ENCODE measurements at places on chromosomes 3 and 15.

DNA sequence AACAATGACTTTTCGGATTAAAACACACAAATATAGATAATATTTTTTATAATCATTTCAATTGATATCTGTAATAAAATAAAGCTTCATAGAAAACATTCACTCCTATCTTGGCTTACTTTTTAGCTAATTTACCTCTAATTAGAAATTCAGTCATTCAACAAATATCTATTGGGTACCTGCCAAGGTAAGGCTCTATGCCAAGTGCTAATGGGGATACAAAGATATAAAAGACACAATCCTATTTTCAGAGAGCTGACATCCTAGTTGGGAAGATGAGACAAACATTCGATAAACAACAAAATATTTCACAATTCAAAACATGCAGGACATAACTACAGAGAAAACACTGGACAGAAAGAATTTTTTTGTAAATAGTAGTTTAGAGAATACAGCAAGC is 63.3 kb downstream of the ULK4 start:
- no peak for DNase-seq

DNA sequence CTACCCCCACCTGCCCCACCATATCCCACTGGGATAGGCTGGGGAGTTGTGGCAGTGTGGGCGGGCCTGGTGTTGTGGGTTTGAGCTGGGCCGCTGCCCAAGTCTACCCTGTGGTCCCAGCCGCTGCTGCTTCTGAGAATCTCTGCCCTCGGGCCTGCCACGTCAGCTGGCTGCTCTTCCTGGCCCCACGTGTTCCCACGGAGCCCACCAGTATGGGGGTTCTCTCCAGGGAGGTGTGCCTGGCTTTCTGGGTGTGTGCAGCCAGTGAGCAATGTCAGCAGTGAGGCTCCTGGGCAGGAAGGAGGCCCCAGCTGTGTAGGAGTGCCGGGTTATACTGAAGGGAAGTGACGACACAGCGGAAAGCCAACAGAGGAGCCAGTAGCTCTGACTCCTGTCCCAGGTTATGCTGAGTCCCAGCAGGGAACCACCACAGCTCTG is 10.5 kb downstream of the GNAI2 start:
- peak; percentile 86 for DNase-seq

GRCh38 chr3:78822726-78823125 is 945.1 kb downstream of the ROBO1 start:
- no peak for DNase-seq

DNA sequence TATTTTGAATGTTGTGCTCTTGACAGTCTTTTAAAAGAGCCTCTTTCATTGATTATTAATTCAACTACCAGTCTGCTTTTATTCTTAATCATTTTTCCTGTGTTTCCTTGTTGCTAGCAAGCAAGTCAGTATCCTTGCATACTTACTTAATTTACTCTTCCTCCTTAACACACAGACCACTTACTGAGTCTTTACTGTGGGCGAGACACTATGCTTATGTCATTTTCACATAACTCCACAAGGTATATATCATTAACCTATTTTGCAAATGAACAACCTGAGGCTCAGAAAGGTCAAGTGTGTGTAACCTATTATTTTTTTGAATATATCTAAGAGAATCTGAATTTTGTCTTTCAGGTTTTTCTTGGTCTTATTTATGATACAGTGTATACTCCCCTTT is 130.9 kb downstream of the WDR76 start:
- no peak for DNase-seq

DNA sequence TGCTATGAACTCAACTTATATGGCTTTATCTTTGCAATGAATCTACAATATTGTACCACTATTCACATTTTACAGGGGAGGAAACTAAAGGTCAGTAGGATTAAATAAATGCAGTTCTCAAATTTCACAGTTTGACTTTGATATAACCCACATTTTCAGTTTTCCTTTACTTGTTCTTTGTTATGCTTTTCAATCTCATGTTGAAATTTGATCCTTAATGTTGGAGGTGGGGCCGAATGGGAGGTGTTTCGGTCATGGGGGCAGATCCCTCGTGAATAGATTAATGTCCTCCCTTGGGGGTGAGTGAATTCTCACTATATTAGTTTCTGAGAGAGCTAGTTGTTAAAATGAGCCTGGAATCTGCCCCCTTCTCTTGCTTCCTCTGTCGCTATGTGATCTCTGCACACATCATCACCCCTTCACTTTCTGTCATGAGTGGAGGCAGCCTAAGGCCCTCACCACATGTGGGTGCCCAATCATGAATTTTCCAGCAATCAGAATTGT is 44.7 kb downstream of the CD200 start:
- DNase-seq, result no peak

DNA sequence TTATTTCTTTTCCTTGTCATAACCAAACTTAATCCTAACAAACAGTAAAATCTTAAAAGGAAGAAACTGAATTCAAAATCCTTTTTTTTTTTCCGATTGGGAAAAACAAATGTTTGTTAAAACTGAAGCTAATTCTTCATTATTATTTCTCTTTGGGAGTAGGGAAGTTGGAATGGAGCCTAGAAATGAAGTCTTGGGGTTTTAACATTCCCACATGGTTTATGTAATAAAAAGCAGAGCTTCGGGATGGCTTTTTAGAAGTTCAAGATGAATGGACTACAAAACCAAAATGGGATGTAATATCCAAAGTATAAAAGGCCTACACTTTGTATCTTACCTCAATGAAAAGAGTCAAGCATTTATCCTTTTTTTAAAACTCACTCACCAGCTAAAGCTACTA is 189.0 kb upstream of the TMC3 start:
- no peak for DNase-seq

DNA sequence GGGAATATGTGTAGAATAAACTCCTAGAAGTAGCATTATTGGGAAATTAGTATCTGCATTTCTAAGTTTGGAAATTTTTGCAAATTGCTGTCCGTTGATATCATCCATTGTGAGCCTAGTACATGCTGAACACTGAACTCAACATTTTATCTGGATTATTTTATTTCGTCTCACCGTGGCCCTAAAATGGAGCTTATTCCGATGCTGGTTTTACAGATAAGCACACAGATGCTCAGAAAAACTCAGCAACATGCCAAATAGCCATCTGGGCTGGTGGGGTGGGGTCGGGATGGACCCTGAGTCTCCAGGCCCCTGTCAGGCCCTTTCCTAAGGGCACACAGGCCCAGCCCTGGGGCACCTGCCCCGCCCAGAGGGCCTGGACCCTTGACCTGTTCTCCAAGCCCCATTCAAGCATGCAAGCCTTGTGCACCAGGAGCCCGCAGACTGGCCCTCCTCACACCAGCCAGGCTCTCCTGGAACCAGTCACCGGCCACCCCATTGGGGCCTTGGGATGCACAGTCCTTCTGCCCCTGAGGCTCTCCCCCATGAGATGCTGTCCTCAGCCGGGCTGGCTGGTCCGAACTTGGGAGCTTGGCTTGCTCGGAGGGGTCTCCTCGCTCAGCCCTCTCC is 20.7 kb upstream of the KLF13 start:
- no peak for DNase-seq

- DNase-seq, result peak; percentile 93
These were observed 3.3 kb upstream of the DCP1A start for GRCh38 chr3:53350652-53351051.

DNA sequence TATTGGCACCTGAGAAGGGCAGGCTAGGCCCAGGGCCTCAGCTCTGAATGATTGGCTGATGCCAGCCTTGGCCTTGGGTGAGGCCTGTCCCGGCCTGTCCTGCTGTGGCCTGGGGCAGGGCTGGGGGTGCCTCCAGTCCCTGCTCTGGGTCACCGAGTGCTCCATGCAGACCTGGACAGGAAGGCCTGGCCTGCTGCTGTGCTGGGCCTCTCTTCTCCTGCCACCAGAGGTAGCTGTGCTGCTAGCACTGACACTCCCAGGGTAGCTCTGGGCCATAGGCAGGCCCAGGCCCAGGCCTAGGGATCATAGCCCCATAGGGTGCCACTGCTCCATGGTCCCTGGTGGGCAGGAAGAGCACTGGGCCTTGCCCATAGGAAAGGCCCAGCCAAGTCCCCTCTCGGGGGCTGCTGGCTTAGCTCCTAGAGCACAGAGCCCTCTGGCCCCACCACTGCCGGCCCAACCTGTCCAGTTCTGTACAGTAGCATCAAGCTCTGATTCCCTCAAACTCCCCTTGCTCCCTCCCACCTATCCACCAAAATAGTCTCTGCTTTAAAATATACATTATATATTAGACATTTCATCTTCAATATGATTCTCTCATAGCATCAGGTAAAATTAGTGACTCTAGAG is 18.2 kb downstream of the ABTB1 start:
- peak; percentile 63 for DNase-seq

DNA sequence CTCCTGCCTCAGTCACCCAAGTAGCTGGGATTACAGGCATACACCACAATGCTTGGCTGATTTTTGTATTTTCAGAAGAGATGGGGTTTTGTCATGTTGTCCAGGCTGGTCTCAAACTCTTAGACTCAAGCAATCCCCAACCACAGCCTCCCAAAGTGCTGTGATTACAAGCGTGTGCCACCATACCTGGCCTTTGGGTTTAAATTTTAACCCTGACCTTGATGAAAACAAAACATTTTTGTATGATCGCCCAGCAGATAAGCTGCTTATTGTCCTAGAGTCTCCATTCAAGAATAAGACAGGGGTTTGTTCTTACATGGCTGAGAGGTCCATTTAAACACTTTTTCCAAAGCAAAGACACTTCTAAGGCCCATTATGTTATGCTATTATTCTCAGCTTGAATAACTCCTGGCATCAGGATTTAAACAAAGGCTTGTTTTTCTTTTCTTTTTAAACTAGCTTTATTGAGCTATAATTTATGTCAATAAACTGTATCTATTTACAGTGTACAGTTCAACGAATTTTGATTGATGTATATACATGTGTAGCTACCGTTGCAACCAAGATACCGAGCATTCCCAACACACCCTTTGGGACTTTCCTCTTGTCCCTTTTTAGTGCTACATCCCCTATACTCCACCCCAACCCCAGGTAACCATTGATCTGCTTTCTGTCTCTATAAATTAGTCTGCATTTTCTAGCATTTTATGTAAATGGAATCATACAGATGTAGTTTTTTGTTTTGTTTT is 1.4 kb upstream of the MUC13 start:
- DNase-seq, result no peak

- peak; percentile 61 for DNase-seq
These were observed 1.1 kb downstream of the ITPR1 start for GRCh38 chr3:4493941-4494894.

- no peak for DNase-seq
These were observed 3.5 kb downstream of the BCL2A1 start for GRCh38 chr15:79967298-79968182.

DNA sequence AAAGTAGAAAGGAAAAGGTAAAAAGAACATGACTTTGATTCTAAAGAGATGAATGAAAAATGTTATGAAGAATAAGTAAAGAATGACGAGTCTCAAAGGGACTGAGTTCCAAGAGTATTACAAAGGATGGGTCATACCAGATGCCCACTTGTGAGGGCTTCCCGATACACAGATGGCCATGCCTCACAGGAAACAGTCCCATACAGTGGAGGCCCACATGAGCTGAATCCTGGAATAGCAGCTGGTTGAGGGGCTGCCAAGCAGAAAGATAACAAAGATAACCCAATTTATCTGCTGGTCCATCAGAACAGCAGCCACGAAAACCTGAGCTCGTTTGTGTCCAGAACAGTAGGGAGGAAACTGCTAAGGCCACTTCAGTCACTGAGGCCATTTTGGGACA is 3.7 kb downstream of the SSR3 start:
- DNase-seq, result no peak

DNA sequence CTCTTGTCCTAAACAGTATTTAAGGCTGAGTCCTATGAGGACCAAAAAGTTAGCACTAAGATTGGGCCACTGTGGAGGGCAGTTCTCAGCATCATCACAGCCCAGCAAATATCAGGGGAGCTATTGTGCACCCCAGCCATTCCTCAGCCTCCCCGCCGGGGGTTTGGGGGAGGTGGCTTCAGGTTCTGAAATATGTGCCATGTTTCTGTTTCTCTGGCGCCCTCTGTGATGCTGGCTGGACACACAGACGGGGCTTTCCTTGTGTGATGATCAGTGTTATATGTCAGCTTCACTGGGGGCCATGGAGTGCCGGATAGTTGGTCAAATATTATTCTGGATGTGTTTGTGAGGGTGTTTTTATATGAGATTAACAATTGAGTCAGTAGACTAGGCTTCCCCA is 106.8 kb downstream of the GABRG3 start:
- DNase-seq, result no peak

GRCh38 chr15:45549541-45550220 is 27.1 kb upstream of the SLC30A4 start:
- no peak for DNase-seq

GRCh38 chr15:90883976-90884718 is at the start of gene FES:
TSS of gene FES (plus strand) at chr15:90884504. CDS start at chr15:90885046, 542 bp downstream.
- DNase-seq, result peak; percentile 46

GRCh38 chr3:162892921-162893793 is 1396.5 kb downstream of the OTOL1 start:
- no peak for DNase-seq

DNA sequence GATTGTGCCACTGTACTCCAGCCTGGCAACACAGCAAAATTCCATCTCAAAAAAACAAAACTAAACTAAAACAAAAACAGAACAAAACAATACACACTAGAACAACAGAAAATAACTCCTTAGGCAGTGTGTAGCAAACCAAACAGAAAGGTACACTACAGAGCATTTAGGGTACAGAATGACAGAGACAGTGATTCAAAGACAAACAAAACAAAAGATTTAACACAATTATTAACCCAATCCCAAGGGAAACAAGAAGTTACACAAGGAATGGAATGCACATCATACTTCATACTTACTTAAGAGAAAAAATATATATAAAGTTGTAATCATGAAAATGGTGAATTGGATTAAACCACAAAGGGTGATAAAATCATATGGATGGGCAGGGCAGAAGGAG is 12.9 kb downstream of the SLC25A20 start:
- no peak for DNase-seq

DNA sequence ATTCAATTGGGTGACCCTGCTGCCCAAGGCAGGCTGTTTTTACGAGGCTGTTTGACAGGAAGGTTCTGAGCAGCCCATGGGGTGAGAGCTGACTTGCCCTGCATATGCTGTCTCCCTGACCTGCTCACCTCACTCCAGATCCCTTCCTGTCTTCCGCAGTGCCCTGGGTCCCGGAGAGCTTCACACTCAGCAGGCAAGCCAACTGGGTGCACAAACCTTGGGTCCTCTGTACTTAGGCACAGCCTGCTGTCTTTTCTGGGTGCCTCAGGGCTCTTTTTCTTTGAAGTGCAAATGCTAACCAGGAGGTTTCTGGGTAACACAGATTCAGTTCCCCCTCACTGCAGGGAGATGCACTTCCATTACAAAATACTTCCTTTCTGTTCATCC is 32.8 kb downstream of the ZXDC start:
- DNase-seq, result no peak

DNA sequence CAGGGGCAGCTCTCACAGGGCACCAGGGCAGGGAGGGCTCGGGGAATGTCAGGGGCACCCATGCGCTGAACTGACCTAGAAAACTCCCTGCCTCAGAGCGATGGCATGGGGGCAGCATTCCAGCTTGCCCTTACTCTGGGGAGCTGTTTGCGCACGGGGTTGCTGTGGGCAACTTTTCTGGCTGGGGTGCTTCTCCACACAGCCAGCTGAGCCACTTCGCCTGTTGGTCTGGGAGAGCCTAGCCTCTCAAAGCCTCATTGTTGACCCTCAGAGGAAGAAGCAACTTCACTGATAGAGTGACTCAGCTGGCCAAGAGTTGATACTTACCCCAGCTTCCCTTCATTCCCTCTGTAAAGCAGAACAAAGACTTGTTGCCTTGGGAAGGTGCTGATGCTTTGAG is 42.6 kb upstream of the MRPS22 start:
- DNase-seq, result no peak
